Hepatocyte (in vitro differentiated cells): ENCODE measurements at places on chromosomes 11 and 22. TPM values are rescaled to one million over a fixed set of nuclear protein-coding genes. Genes with fewer than 3 reads are reported as not detected.

- peak; percentile 24 for DNase-seq
- no peak overlapping the region for H3K27ac ChIP-seq
- no peaks in the 10 kb centered on the region for H3K27me3 ChIP-seq
- no peak overlapping the region for H3K4me3 ChIP-seq
- no peaks in the 10 kb centered on the region for H3K36me3 ChIP-seq
Measured at GRCh38 chr22:26798462-26799065, 141.2 kb downstream of the MIAT start.

OSBP2 gene
- 22.4 and 25.5 TPM in 2 replicates for polyA plus RNA-seq

DNA sequence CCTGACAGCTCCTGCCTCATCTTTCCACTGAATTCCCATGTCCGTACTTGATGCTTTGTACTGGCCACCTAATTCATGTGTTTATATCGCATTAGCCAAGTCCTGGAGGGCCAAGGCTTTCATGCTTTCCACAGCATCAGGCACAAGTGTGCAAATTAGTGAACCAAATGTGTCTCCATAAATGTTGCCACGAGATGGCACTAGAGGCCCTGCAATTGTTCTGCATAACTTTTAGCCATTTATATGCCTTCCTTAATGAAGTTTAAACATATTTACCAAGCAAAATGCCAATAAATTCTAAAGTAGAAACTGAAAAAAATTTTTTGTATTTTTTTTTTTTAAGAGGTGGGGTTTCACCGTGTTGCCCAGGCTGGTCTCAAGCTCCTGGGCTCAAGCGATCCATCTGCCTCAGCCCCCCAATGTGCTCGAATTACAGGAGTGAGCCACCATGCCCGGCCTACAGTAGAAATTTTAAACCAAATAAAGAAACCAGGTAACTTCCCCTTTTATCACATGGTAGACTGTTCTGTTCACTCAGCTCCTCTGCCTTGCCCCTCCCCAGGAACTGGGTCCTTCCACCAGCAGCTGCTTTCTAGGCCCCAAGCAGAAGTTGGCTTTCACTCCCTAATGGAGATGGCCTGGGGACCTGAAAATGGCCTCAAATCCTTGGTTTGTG lies 20.8 kb upstream of the IL18BP start:
- H3K4me1 ChIP-seq = no peaks in the 10 kb centered on the region
- H3K27me3 ChIP-seq = no peaks in the 10 kb centered on the region
- DNase-seq = peak; percentile 52
- H3K36me3 ChIP-seq = peaks cover 5% of the 10 kb centered on the region

DNA sequence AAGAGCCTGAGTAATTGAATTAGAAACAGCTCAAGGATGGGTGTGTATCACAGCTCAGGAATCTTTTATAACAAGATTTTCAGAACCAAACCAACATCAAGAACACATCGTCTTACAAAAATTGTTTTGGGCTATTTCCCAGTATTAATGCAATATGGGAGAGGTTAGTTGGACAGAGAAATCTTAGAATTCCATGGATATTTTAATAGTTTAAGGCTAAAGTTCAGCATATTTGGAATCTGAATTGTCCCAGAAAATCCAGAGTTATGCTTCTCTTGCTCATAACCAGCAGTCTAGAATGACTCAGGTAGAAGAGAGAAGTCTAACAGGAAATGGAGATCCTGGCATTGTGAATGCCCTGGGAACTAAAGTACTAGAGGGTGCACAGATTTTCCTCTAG lies 74.6 kb downstream of the ADM start:
- no peak overlapping the region for H3K4me3 ChIP-seq
- no peak for DNase-seq
- H3K27ac ChIP-seq = no peak overlapping the region
- no peaks in the 10 kb centered on the region for H3K4me1 ChIP-seq

DNA sequence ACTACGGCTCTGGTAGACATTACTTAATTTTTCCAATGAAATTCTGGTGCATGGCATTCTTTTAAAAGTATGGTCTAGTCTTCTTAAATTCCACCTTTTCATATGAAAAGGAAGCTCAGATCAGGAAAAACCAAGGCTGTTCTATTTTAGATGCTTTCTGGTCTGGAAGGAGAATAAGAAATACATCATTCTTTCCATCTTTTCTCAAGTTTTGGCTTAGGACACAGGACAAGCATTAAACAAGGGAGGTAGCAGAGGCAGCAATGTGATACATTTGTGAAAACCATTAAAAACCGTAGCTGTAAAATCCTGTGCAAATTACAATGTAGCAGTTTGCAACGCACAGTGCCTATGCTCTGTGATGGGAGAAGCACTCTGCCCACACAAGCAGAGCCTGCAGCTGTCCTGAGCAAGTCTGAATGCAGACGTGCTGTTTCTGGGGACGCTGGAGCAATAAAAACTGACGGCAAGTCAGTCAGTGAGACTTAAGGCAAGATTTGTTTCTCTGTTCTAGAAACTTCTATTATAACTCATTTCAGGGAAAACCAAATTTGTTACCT lies 23.7 kb downstream of the NAP1L4 start:
- no peaks in the 10 kb centered on the region for H3K27me3 ChIP-seq
- DNase-seq = no peak
- no peaks in the 10 kb centered on the region for H3K4me1 ChIP-seq
- peaks cover 5% of the 10 kb centered on the region for H3K36me3 ChIP-seq
